ENCODE measurements at places on chromosomes 6 and 20. TPM values are rescaled to one million over a fixed set of nuclear protein-coding genes. Genes with fewer than 3 reads are reported as not detected.

PDE10A gene
- not detected for total RNA-seq

HRH3 gene
- not detected for total RNA-seq

DZANK1 gene
- 1.8 TPM for total RNA-seq

ADGRF4 gene
- total RNA-seq: 2.8 TPM

WFDC2 gene
- total RNA-seq: not detected

C6orf15 gene
- total RNA-seq: 0.68 TPM

RBPJL gene
- total RNA-seq: not detected

KIFC1 gene
- total RNA-seq: 58.0 TPM

EYA4 gene
- not detected for total RNA-seq

FILIP1 gene
- not detected for total RNA-seq

EFCAB8 gene
- total RNA-seq: not detected

HSPA1B gene
- 117 TPM for total RNA-seq

SLC22A23 gene
- total RNA-seq: 2.2 TPM

RAD21L1 gene
- not detected for total RNA-seq

UNC5CL gene
- total RNA-seq: 0.28 TPM

RIPPLY2 gene
- total RNA-seq: 1.8 TPM

Measured in foreskin keratinocyte (primary cell).